ENCODE measurements at places on chromosomes 5 and 9.

GRCh38 chr5:9338796-9339195, 207.1 kb downstream of the SEMA5A start:
- no peak for DNase-seq

GRCh38 chr9:26612211-26612610, 280.4 kb downstream of the CAAP1 start:
- no peak for DNase-seq

GRCh38 chr9:1469996-1470395, 419.8 kb downstream of the DMRT2 start:
- DNase-seq = no peak

DNA sequence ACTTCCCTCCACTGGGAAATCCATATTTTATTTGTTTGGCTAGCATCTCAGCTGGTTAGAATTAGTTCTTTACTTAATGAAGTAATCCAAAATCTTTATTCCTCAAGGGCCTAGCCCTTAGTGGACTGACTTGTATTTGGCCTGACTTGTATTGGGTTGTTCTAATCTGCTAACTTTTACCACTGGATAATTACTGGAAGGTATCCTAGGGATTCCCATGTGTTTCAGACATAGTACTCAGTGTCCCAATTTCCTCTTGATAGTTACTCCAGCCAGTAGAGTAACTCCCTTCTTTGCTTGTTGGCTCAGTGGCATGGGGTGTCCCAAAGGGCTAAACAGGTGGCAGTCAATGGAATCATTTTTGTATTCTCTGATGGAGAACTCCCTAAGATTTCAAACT, 156.0 kb downstream of the DCP2 start:
- DNase-seq = no peak

GRCh38 chr5:104018299-104018698, 455.7 kb upstream of the NUDT12 start:
- no peak for DNase-seq

Measured in AML-193 (cell line).